T-helper 2 cell treated with Interferon-gamma antibody and Interleukin-4, amounts not matched to agents 5 μg/mL and 100 μg/mL, for 36 hours (primary cell): ENCODE measurements at places on chromosomes 2 and 18.

GRCh38 chr2:86485103-86485502 is 43.9 kb downstream of the KDM3A start:
- H3K27me3 ChIP-seq = no peaks in the 10 kb centered on the region
- H3K4me3 ChIP-seq = no peak overlapping the region
- peaks cover 88% of the 10 kb centered on the region for H3K36me3 ChIP-seq
- H3K4me1 ChIP-seq = peaks cover 19% of the 10 kb centered on the region
- no peak overlapping the region for H3K27ac ChIP-seq

GRCh38 chr2:198717451-198717850 is 740.3 kb downstream of the SATB2 start:
- no peak for DNase-seq
- H3K27ac ChIP-seq = no peak overlapping the region
- no peaks in the 10 kb centered on the region for H3K27me3 ChIP-seq
- no peak overlapping the region for H3K4me3 ChIP-seq

DNA sequence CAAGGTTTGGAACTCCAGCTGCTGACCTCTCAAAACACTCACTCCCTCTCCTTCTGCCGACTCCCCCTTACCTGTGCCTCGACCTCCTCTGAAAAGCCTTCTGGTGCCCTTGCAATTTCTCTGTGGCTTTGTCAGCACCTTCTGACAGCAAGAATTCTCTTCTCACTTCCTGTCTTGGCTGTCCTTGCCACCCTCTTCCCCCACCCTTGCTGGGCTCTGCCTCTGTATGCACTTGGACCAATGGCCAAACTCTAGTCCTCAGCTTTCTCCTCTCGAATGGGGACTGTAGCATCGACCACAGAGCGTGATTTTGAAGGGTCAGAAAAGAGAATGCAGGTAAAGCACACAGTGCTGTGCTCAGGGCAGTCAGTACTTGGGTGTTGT is 99.0 kb downstream of the HS1BP3 start:
- H3K4me1 ChIP-seq = no peaks in the 10 kb centered on the region
- H3K27me3 ChIP-seq = peaks cover 1% of the 10 kb centered on the region
- no peak overlapping the region for H3K4me3 ChIP-seq
- no peak overlapping the region for H3K27ac ChIP-seq

- no peaks in the 10 kb centered on the region for H3K4me1 ChIP-seq
- DNase-seq = no peak
- no peaks in the 10 kb centered on the region for H3K36me3 ChIP-seq
- H3K4me3 ChIP-seq = no peak overlapping the region
- peaks cover 14% of the 10 kb centered on the region for H3K27me3 ChIP-seq
- H3K27ac ChIP-seq = no peak overlapping the region
Measured at GRCh38 chr18:45785134-45785533, 40.3 kb upstream of the SIGLEC15 start.

GRCh38 chr2:130380096-130380934 is 24.5 kb downstream of the PTPN18 start:
- peak overlapping the region; percentile 55 for H3K4me3 ChIP-seq
- peaks cover 42% of the 10 kb centered on the region for H3K4me1 ChIP-seq
- H3K36me3 ChIP-seq = peaks cover 60% of the 10 kb centered on the region

DNA sequence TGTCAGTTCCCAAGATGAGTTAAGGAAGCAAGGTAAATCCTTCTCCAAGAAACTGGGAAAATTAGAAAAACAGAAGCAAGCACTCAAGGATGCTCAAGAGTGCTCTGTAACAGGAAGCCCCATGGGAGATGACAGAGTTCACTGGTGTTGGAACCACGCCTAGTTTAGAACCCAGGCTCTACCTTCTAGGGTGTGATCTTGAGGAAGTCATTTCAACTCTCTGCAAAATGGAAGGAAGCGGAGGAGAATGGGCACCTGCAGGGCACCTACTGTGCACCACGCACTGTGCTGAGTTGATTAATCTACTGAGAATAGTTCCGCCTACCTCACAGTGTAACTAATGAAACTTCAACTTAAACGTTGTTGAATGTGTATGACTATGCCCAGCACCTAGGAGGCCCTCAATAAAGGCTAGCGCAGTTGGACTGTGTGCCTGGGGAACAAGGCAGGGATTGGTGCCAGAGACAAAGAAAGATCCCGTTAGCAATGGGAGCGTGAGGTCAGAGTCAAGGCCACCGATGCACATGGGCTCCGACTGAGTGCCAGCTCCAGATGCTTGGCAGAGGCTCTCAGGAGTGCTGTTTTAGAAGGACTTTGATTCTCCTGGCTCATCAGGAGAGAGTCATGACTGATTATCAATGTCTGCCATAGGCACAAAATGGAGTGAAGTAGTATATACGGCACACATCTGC is 93.7 kb downstream of the MAPK4 start:
- no peak overlapping the region for H3K4me3 ChIP-seq
- DNase-seq = no peak
- no peaks in the 10 kb centered on the region for H3K4me1 ChIP-seq

- peaks cover 53% of the 10 kb centered on the region for H3K36me3 ChIP-seq
- H3K4me1 ChIP-seq = no peaks in the 10 kb centered on the region
- DNase-seq = no peak
- H3K27ac ChIP-seq = no peak overlapping the region
- H3K4me3 ChIP-seq = no peak overlapping the region
- H3K27me3 ChIP-seq = no peaks in the 10 kb centered on the region
Measured at GRCh38 chr2:117918608-117919007, 95.3 kb downstream of the CCDC93 start.

- no peak for DNase-seq
Measured at GRCh38 chr2:175811971-175812370, 190.1 kb downstream of the LNPK start.

DNA sequence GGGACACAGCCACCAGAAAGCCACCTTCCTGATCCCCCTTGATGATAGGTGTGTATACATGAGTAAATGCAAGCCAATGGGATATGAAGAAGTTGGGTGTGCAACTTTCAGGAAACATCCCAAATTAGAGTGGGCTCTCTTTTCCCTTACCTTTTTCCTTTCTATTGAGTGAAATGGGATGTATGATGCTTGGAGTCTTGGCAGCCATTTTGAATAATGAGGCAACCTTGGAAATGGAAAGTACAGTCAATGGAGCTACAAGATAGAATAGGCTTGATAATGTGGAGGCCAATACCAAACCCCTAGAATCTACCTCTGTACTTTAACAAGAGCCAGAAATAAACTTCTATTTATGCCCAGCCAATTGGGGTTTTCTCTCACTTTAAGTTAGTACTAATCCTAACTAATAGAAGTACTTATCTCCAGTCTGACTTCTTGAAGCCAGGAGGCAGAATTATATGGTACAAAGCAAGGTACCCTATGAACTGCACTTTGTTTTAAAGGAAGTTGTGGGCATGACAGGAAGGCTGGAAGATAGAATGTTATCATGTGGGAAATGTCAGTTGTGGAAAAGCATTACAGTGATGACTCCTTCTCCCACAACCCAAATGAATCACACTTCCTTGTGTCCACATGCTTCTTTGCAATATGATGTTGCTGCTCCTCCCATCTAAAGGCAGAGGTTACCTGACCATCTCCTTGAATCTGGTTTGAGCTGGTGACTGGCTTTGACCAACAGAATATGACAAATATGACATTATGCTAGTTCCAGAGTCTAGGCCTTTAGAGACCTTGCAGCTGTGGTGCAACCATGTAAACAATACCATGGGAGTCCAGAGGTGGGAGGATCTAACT is 12.9 kb upstream of the NABP1 start:
- DNase-seq = no peak
- H3K4me3 ChIP-seq = no peak overlapping the region
- H3K36me3 ChIP-seq = no peaks in the 10 kb centered on the region
- H3K27me3 ChIP-seq = no peaks in the 10 kb centered on the region
- H3K4me1 ChIP-seq = peaks cover 25% of the 10 kb centered on the region

DNA sequence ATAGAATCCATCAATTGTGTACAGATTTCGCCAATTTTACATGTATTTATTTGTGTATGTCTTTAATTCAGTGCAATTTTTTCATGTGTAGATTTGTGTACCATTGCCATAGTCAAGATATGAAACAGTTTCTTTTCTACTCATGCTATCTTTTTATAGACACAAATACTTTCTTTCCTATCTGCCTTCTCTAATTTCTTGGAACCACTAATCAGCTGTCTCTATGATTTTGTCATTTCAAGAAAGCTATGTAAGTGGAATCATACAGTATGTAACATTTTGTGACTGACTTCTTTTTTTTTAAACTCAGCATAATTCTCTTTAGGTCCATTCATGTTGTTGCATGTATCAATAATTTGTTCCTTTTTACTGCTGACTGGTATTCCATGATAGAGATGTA is 33.3 kb downstream of the KIAA1328 start:
- H3K4me1 ChIP-seq = no peaks in the 10 kb centered on the region
- no peak overlapping the region for H3K27ac ChIP-seq
- no peaks in the 10 kb centered on the region for H3K36me3 ChIP-seq
- no peak overlapping the region for H3K4me3 ChIP-seq
- no peaks in the 10 kb centered on the region for H3K27me3 ChIP-seq

- H3K27me3 ChIP-seq = no peaks in the 10 kb centered on the region
- H3K4me1 ChIP-seq = peaks cover 3% of the 10 kb centered on the region
- H3K27ac ChIP-seq = no peak overlapping the region
Measured at GRCh38 chr2:98579926-98580325, 28.4 kb downstream of the COA5 start.

DNA sequence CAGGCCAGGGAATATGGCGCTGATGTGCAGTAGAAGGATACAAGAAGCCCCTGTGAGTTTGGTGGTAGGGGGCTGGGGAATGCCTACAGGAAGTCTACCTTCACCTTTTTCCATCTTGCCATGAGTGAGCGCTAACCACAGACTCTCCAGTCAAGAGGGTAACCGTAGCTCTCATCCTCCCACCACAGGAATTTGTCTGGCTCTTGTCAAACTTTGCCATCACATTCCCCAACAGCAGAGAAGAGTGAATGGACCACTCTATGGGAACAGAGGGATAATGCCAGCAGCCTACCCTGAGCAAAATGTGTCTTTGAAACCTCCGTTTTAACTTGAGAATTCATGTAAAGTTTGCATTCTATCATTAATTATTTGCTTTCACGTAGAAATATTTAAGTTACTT is 168.3 kb downstream of the NRP2 start:
- no peak overlapping the region for H3K27ac ChIP-seq
- H3K36me3 ChIP-seq = no peaks in the 10 kb centered on the region
- no peaks in the 10 kb centered on the region for H3K4me1 ChIP-seq
- peaks cover 12% of the 10 kb centered on the region for H3K27me3 ChIP-seq
- DNase-seq = no peak

GRCh38 chr2:112825706-112826105 is 10.9 kb downstream of the IL1B start:
- no peaks in the 10 kb centered on the region for H3K36me3 ChIP-seq
- no peak for DNase-seq
- H3K27ac ChIP-seq = no peak overlapping the region
- H3K4me1 ChIP-seq = peaks cover 26% of the 10 kb centered on the region
- peaks cover 2% of the 10 kb centered on the region for H3K27me3 ChIP-seq

DNA sequence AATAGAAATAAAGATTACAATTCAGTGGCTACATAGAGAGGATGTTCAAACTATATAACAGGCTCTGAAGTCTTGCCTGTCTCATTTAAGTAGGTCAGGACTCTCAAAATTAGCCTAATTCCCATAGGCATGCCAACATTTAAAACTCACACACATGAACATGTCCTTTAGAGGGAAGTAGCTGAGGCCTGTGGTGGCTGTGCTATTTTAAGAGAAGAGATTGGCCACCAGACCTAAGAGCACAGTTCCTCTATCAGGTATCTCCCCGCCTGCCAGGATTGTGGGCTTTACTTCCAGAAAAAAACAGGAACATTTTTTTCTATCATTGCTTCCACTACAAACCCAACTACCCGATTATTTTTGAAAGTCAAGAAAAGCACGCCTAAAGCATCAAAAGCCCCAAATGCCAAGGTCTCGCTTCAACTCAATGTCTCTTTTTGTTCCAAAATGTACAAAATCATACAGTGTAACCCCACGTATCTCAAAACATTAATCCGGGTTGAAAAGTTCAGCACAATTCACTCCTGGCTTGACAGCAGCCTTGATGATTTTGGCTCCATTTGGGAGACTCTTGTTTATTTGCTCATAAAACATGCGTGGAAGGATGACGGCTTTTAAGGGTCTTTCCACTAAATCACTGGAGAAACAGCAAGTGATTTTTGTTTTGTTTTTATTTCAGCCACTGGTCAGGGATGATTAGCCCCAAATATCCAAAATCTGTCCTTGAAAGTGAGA is 15.3 kb downstream of the FHL2 start:
- H3K4me1 ChIP-seq = peaks cover 5% of the 10 kb centered on the region
- no peak overlapping the region for H3K4me3 ChIP-seq
- no peaks in the 10 kb centered on the region for H3K36me3 ChIP-seq
- DNase-seq = no peak
- no peaks in the 10 kb centered on the region for H3K27me3 ChIP-seq
- H3K27ac ChIP-seq = no peak overlapping the region

GRCh38 chr2:195686564-195686963 is 29.5 kb downstream of the SLC39A10 start:
- H3K4me1 ChIP-seq = peaks cover 22% of the 10 kb centered on the region
- peaks cover 47% of the 10 kb centered on the region for H3K36me3 ChIP-seq
- no peaks in the 10 kb centered on the region for H3K27me3 ChIP-seq

DNA sequence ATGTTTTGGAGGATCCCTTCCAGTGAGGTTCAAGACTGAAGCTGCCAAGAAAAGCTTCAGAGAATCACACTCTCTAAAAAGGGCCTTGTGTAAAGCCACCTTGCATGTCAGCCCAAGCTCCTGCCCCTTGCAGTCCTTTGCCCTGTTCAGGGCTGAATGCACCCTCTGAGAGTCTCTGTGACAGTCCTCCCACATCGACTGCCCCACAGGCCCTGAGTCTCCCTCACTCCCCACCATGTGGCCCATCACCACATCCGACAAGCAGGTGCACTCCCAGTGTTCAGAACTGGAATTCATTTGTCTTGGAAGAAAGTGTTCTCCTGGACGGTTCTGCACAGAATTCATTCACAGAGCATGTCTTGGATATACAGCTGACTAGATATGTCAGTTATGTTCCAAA is 31.0 kb downstream of the BCL11A start:
- no peaks in the 10 kb centered on the region for H3K36me3 ChIP-seq
- no peaks in the 10 kb centered on the region for H3K4me1 ChIP-seq
- H3K4me3 ChIP-seq = no peak overlapping the region
- DNase-seq = no peak
- H3K27ac ChIP-seq = no peak overlapping the region

DNA sequence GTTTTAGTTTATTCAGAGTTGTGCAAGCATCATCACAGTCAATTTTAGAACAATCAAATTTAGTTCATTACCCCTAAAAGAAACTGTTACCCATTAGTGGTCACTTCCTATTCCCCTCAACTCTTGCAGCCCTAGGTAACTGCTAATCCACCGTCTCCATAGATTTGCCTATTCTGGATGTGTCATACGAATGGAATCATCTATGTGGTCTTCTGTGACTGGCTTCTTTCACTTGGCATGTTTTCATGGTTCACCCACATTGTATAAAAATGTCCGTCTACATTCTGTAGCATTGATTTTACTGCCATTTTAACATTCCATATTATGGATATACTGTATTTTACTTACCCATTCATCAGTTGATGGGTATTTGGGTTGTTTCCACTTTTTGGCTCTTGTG is 5.3 kb upstream of the CEP68 start:
- no peak for DNase-seq
- no peak overlapping the region for H3K27ac ChIP-seq
- peaks cover 29% of the 10 kb centered on the region for H3K4me1 ChIP-seq
- H3K4me3 ChIP-seq = no peak overlapping the region
